Urinary bladder (tissue), 4 donors: ENCODE measurements at places on chromosomes 7 and 10. TPM values are rescaled to one million over a fixed set of nuclear protein-coding genes. Genes with fewer than 3 reads are reported as not detected.

Gene NT5C3A
- total RNA-seq, result 61.4 TPM

GRCh38 chr7:73856941-73857340 lies 4.0 kb upstream of the TMEM270 start:
- no peak for DNase-seq

- no peak for DNase-seq
These were observed 20.0 kb downstream of the ZNF786 start for GRCh38 chr7:149070372-149071125.

Gene CYP3A5
- total RNA-seq, result 29.9 TPM

- DNase-seq, result no peak
These were observed 143.4 kb downstream of the CELF2 start for GRCh38 chr10:11161096-11161495.

Gene VWDE
- 6.7 TPM for total RNA-seq
